ENCODE measurements at places on chromosomes 5 and 9.

DNA sequence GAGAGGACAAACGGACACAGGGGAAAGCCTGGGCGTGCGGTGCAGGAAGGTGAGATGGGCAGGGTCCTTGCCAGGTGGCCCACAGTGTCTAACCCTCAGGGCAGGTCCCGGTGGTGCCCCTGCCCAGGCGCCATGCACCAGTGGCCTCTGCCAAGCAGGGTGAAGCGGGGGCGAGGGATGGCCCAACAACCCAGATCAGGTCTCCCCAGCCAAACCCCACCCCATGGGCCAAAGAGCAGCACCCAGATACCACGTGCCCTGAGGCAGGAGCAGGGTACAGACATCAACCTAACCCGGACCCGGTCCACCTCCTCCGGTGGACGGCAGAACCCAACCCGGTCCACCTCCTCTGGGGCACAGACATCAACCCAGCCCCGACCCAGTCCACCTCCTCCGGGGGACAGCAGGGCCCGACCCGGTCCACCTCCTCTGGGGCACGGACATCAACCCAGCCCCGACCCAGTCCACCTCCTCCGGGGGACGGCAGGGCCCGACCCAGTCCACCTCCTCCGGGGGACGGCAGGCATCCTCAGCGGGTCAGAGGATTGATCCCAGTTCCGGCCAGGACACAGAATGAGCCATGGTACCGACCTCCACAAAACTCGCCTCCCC is 12.8 kb downstream of the SLC12A7 start:
- no peak for DNase-seq

DNA sequence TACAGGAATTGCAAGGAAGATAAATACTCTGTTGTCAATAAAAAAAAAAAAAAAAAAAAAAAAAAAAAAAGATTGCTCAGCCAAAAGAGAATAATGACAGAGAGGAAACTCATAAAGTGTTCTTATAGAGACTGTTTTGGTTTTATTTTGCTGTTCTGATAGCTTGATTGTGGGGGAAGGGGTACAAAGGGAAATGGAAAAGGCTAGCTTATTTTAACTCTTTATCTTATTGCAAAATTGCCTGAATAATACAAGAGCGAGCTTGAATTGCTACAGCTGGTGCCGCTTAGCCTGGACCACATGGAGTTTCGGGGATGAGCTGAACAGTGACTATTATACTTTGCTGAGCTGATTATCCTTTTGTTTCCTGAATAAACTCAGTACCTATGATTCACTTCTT is 31.0 kb upstream of the SHISAL2B start:
- DNase-seq, result no peak

- DNase-seq, result no peak
Observed at GRCh38 chr5:32098291-32098690, 75.8 kb downstream of the GOLPH3 start.

GRCh38 chr5:36743891-36744772 is 132.4 kb upstream of the NIPBL start:
- no peak for DNase-seq

GRCh38 chr5:83957188-83957587 is 236.5 kb upstream of the HAPLN1 start:
- no peak for DNase-seq

DNA sequence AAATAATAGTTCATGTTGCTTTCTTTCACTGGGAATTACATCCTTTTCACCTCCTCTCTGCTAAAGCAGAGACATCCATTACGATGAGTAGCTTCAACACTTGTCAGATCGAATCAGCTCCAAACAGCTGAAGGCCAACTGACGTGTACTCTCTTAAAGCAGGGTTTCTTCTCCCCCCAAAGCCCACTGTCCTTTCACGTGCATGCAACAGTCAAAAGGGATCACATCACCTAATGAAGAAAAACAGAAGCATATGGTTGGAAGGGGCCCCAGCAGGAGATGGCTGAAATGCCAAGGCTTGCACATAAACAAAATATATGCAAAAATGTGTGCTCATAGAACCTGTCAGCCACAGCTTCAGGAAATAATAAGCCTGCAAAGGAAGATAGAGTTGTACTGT is 421.6 kb downstream of the ANXA1 start:
- no peak for DNase-seq

GRCh38 chr9:114521846-114522245 is 16.6 kb upstream of the WHRN start:
- DNase-seq, result no peak

DNA sequence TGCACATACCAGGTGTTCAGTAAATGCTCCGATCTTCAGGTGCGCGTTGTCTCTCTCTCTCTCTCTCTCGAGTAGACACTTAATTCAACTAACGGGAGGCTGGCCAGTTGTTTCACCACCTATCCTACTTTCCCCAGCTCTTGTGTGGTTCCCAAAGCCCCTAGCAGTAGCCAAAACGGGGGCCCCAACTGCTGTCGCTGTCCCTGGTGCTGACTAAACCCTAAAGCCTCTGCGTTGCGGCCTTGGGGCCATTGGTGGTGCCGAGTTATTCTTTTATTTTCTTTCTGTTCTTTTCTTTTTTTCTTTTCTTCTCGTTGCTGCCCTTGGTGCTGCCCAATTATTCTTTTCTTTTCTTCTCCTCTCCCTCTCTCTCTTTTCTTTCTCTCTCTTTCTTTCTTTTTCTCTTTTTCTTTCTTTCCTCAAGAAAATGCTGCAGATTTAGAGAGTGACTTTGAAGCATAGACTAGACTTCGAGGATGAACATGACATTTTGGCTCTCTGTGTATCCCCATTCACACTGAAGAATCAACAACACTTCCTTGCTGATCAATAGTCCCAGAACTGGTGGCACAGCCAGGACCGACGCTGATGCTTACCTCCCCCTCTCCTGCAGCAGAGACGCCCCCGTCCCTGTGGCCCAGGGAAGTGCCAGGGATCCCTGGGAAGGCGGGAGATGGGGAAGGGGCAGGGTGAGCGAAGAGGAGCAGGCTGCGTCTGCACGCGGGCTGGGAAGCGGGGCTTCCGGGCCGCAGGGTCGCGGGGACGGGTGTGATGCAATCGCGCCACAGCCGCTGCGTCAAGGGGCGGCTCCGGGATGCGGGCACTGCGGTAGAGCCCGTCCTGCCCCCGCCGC is at the start of gene FBLL1:
Gene FBLL1 (plus strand): TSS at position 785 of the 853 bp plus-strand sequence. CDS start 200 bp downstream, outside the sequence.
- no peak for DNase-seq

DNA sequence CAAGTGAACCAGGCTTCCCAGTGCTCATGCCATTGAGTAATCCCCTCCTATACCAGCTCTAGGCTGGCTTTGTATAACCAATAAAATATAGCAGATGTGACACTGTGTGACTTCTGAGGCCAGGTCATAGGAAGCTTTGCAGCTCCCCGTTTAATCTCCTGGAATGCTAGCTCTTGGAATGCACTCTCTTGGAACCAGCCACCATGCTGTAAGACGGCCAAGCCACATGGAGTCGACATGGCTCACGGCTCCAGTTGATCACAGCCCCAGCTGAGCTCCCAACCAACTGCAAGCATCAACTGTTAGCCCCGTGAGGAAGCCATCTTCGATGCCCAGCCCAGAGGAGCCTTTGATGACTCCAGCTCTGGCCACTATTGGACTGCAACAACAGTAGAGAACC is 74.5 kb downstream of the SH3TC2 start:
- DNase-seq, result no peak

DNA sequence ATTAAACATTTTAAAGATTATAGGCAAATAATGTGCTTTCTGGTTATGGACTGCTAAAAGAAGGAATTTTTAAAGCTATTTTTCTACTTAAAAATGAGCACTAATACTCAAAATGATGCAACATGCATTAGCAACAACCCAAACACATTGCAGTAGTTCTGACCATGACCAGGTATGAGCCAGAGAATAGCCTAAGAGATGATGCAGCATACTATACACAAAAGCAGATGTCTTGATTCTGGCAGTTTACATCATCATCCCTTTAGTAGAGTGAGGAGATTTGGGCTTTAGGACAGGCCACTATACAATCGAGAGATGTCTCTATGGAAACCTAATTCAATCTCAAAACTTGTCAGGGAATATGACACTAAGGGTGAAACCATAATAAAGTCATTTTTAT is 307.1 kb downstream of the PRR16 start:
- no peak for DNase-seq

DNA sequence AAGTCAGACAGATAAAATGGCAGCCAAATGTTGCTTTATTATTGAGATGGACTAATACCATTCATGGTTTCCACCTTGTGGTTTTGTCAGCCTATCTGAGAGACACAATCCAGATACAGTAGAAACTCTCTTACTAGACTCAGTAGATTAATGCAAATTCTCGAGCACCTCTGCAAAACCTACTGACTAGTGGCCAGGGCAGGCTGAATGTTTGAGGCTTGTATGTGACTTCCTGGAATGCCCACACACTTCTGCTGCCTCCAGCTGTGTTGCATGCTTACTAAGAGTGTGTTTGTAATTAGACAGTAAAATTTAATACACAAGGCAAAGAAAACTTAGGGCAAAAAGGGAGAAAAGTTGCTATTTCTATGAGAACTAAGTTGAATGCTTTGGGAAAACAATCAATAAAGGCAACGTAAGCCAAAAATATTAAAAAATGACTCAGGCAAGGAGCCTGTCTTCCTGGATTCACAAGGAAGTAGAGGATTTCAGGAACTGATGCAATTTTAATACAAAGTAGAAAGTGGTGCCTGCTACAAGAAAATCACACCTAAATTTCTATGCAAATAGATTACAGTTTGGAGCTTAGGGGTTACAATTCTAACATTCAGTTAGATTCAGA is 30.2 kb upstream of the CCNG1 start:
- peak; percentile 12 for DNase-seq

GRCh38 chr9:98577446-98577845 is 131.3 kb downstream of the GABBR2 start:
- no peak for DNase-seq

GRCh38 chr5:143758015-143758414 is 53.9 kb upstream of the HMHB1 start:
- no peak for DNase-seq

GRCh38 chr9:116569111-116569510 is 118.0 kb upstream of the TRIM32 start:
- DNase-seq, result no peak

GRCh38 chr5:64506567-64507263 is 900 bp downstream of the RGS7BP start:
- DNase-seq, result no peak

- no peak for DNase-seq
Observed at GRCh38 chr9:38129366-38129765, 60.3 kb upstream of the SHB start.

GRCh38 chr9:2043243-2043642 is 28.1 kb downstream of the SMARCA2 start:
- no peak for DNase-seq

DNA sequence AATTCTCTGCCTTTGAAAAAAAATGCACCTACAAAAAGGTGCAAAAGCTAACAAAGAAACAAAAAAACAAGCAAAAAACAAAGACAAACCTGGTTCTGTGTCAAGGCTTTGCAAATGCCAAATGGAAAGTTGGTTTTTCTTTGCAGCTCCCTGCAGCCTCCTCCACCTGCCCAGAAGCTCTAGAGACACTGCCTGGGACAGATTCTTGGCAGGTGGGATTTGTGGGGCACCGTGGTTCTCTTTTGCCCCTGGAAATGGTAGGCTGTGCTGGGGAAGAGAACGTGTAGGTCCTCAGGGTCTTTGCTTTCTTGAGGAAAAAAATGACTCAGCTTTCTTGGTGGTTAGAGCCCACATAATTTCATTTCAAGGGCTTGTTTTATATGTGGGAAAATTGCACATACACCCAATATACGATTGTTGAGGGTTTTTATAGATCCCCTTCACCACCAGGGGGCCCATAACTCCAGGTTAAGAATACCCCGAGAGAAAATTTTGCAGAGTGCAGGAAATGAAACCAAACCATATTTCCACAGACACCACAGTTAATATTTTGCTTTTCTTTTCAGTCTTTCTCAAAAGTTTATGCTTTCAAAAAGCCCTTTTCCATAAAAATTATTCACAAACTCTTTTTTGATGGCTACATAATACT is 58.7 kb downstream of the NXNL2 start:
- DNase-seq, result no peak

- no peak for DNase-seq
Observed at GRCh38 chr5:157708866-157709265, 22.4 kb upstream of the THG1L start.

DNA sequence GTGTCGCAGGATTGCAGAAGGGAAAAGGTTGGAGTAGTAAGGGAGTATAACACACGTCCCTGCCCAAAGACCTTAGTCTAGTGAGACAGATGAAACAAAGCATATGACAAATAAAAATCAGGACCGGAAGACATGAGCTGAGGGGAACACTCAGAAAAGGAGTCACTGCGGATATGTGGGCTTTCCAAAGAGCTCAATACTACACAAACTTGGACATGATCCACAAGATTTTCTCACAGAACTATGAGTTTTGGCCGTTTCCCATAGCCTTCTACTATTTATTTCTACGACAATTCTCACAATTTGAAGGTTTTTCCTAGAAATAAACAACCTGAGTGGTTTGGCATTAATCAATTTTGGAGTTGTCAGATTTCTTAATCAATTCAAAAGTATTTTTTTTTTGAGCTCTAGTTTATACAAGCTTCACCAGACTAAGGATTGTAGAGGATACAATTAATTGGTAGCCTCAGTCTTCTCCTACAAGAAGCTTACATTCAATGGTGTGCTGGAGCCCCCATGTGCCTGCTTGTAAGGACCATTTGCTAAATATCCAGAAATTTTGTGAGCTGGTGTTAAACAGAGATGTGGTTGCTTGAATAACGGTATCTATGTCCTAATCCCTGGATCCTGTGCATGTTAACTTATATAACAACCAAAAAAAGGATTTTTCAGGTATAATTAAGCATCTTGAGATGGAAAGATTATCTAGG is 91.4 kb downstream of the ADAMTS12 start:
- no peak for DNase-seq

DNA sequence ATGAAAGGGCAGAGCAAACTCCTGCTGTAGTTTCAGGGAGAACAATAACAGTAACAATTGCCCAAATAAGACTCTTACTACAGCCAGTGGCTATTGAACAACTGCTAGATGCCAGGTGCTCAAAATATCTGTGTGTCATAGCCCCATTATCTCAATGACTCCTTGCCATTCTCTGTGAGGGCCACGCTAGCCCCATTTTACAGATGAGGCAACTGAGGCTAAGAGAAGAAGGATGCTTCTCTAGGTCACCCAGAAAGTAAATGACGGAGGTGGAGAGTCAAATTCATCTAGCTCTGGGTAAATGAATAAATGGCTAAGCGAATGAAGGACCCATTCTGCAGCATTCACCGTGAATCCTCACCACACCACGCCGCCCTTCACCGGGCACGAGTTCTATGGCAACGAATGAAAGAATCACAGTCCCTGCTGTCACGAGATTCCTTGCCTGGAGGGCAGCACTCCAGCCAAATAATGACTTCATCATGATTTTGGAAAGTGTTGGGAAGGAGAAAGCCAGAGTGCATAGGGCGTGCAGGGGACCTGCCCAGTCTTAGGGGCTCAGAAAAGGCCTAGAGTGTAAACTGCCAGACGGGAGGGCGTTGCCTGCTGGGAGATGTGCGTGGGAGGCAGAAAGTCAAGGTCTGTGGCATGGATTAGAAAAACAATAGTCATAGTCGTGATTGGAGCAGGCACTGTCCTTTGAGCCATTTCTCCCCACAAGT is 147.2 kb downstream of the C9orf50 start:
- no peak for DNase-seq

GRCh38 chr5:55929020-55929799 is 65.6 kb downstream of the IL6ST start:
- no peak for DNase-seq

- DNase-seq, result no peak
Observed at GRCh38 chr5:51661646-51662265, 278.5 kb downstream of the ISL1 start.

- no peak for DNase-seq
Observed at GRCh38 chr5:125829349-125829748, 593.9 kb upstream of the GRAMD2B start.
